ENCODE measurements at places on chromosomes 7 and 10.

DNA sequence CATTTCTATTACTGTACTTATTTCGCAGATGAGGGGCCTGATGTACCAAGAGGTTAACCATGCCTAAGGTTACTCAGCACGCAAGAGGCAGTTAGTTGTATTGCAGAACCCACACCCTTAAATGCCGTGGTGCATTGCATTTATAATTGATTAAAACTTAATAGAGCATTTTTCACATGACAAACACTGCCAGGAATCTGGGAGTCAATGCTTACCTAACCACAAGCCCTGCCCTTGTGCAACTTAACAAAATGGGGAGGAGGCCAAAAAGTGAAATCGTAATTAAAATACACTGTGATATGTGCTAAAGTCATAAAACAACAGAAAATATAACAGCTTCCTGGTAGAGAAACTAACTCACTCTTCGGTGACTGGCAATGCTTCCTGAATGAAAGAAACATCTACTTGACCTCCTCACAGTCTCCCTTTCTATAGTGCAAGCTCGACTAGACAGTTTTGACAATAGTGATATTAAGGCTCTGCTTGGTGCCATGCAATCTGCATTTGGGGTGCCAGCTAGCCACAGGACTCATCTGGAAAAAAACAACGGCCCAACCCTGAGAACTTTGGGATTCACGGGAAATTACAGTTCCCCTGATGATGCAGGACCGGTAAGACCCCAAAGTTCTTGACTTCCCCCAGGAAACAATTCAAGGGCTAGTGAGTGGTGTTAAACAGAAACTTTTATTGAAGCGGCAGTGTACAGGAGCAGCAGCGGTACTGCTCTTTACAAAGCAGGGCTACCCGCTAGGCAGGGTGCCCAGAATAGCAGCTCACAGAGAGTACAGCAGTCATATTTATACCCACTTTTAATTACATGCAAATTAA lies 612.4 kb downstream of the TNS3 start:
- DNase-seq: no peak

GRCh38 chr7:30200591-30200990 lies 65.8 kb downstream of the MTURN start:
- DNase-seq: no peak

DNA sequence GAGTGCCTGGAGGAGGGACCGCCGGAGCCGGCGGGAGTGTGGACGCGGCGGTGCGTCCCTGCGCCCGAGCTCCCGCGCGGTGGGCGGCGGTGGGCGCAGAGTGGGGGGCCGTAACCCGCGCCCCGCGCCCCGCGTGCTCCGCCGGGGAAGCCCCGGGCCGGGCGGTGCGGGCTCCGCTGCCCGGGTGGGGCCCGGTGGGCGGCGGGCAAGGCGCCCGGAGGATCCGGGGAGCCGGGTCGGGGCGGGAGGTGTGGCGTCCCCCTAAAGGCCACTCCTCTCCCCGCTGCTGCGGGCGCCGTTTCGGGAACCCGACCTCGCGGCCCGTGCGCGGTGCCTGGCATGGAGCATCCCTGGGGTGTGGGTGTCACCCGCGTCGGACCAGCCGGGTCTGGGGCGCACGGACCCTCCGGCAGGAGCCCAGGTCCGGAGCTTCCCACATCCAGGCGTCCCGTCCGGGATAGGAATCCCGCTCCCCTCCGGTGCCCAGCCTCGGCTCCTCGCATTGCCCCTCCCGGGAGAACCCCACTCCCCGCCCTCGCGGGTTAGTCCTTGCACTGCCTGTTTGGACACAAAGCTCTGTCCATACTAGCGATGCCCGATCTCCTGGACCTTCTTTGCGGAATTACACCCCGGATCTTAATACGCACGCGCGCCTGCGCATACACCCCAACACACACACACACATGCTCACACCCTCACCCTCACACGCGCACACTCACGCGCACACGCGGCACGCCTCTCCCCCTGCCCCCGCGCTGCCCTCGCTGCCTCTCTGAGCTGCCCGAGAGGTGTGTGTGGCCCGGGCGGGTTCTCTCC lies 723 bp downstream of the MTURN start:
- peak; percentile 63 for DNase-seq

GRCh38 chr10:59148701-59149100 lies 27.7 kb upstream of the PHYHIPL start:
- no peak for DNase-seq

DNA sequence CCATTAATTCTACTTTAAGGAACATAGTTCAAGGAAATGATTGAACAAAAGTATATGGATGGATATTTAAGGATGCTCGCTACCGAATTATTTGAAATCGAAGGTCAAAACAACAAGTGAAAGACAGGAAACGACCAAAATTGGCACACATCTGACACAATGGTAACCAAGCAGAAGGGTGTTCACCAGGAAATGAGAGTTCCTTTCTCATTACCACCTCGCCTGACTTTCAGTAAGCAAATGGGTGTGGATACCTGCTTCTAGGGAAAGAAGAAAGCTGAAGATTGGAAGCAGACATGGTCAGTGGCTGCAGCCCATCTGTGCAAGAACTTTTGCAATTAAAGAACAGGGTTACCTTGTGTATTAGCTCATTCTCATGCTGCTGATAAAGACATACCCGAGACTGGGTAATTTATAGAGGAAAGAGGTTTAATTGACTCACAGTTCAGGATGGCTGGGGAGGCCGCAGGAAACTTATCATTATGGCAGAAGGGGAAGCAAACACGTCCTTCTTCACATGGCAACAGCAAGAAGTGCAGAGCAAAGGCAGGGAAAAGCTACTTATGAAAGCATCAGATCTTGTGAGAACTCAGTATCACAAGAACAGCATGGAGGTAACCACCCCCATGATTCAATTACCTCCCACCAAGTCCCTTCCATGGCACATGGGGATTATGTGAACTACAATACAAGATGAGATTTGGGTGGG lies 6.2 kb upstream of the TMEM273 start:
- DNase-seq: no peak

GRCh38 chr7:5997210-5997808 lies 11.5 kb downstream of the PMS2 start:
- DNase-seq: peak; percentile 43

DNA sequence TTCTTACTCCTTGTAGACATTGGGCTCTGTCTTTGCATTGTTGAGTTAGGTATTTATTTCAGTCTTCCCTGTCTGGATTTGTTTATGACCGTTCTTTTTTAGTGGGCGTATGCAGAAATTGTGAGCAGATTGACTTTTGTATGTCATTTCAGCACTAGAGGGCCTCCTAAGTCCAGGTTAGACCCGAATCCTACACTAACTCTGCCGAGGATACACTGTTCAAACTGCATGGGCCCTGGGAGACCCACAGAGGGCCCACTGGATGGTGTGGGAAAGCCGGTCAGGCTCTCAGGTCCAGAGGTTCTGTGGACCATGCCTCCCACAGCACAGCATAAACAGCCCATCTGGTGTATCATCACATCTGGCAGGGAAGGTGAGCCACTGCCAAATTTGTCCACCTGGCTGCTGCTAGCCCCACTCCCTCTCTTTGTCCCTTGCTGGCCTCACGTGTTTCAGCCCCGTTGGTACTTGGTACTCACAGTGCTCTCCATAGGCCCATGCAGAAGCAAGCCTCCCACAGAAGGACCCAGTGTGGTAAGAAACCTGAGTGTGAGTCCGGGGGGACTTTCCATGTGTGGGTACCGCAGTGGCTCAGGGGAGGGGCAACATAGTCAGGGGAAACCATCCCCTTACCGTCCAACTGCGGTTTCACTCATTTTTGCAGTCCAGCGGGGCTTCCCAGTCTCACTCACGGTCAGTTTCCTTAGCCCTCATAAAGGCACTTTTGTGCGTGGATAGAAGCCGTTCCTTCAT lies 112.8 kb downstream of the APBB1IP start:
- no peak for DNase-seq

DNA sequence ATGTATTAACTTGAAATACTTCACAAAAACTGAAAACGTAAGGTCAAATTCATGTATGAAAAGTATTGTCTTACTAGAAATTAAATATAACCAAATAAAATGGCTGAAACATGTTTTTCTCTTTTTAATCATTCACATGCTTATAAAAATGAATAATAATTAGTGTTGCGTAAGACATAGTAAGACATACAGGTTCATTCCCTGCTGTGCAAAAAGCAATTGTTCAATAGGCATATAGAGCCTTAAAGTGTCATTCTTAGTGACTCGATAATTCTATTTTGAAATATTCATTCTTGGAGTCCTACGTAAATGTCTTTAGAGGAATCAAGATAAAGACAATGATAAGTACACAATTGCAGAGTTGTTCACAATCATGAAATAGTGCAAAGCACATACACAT lies 337.1 kb downstream of the SUGCT start:
- no peak for DNase-seq

Measured in NCI-H2227 treated with DMSO at 0.1 percent for 48 hours (cell line).